Pulmonary artery endothelial cell (primary cell): ENCODE measurements at places on chromosomes 4 and X.

GRCh38 chr4:37864786-37865185 lies 26.1 kb upstream of the TBC1D1 start:
- DNase-seq = no peak

DNA sequence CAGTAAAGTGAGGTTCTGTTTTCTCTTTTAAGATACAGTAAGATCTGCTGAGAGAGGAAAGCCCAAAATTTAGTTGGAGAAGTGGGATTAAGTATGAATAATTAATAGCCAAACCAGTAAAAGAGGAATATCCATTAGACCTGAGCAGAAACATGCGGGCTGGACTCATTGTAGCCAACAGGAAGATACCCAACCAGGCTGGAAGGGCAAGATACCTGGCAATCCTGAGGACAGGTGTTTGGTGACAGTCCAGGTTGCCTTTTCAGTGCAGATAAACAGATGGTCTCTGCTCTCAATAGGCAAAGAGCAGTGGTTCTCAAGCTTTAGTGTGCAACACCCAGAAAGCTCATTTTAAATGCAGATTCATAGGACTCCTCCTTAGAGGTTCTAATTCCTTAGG lies 980.8 kb upstream of the GRID2 start:
- DNase-seq = no peak

DNA sequence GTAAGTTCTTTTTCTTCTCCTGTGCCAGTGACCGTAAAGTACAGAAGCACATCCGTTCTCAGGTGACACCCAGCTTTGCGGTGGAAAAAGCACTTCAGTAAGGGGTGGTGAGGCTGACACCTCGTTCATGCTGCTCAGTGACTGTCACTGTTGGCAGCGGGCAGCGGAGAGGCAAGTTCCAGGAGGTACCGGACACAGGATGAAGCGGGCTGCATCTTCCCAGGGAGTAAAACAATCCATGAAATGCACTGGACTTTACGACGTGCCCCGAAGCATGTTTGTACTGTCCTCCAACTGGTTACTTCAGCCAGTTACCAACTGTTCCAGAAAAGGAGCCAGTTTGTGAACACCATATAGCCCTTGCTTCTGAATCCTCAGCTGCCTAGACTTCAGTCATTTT lies 110.7 kb downstream of the ZNF827 start:
- no peak for DNase-seq

- no peak for DNase-seq
These were observed 317.9 kb upstream of the PCDH7 start for GRCh38 chr4:30402276-30402675.

- DNase-seq = peak; percentile 60
These were observed 374.9 kb upstream of the TECRL start for GRCh38 chr4:64784125-64784524.

DNA sequence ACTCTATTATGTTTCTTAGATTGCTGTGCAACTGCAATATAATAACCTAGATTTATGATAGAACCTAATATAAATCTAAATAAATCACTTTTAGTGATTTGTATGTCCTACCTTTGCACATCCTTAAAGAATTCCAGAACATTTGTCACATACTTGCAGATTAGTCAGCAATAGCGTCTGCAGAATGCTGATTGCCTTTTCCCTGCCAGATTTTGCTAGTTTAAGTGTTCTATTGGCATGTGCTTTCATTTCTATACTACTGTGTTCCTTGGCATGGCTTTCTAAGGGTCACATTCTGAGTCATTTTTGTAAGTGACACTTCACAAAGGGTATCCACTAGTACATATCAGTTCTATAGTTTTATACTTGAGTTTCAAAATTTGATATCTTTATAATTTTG lies 303.1 kb upstream of the GIMD1 start:
- no peak for DNase-seq
